ENCODE measurements at places on chromosomes 12 and 14. TPM values are rescaled to one million over a fixed set of nuclear protein-coding genes. Genes with fewer than 3 reads are reported as not detected.
A peak's percentile ranks its signal among the peaks of the same experiment; 100 is the strongest.

GRCh38 chr12:20883288-20883687, 72.8 kb downstream of the SLCO1B3 start:
- no peak for DNase-seq

The SVOP gene
- not detected for total RNA-seq

DNA sequence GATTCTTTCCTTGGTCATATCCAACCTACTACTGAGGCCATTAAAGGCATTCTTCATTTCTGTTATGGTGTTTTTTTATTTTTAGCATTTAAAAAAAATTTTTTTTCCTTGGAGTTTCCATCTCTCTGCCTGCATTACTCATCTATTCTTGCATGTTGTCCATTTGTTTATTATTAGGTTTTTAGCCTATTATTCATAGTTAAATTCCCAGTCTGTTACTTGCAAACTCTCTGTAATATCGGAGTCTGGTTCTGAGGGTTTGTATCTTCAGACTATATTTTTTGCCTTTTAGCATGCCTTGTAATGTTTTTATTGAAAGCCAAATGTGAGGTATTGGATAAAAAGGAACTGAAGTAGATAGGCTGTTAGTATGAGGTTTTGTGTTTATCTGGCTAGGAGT, 284.3 kb downstream of the FUT8 start:
- no peak for DNase-seq

DNA sequence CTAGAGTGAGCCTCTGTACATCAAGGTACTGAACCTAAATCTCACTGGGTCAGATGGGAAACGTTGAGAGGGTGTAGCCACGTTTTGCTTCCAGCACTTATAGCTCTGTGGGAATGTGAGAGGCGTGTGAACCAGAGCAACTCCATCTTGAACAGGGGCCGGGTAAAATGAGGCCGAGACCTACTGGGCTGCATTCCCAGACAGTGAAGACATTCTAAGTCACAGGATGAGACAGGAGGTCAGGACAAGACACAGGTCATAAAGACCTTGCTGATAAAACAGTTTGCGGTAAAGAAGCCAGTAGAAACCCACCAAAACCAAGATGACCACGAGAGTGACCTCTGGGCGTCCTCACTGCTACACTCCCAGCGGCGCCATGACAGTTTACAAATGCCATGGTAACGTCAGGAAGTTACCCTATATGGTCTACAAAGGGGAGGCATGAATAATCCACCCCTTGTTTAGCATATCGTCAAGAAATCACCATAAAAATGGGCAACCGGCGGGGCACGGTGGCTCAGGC, 63.4 kb upstream of the NCOR2 start:
- no peak for DNase-seq

DNA sequence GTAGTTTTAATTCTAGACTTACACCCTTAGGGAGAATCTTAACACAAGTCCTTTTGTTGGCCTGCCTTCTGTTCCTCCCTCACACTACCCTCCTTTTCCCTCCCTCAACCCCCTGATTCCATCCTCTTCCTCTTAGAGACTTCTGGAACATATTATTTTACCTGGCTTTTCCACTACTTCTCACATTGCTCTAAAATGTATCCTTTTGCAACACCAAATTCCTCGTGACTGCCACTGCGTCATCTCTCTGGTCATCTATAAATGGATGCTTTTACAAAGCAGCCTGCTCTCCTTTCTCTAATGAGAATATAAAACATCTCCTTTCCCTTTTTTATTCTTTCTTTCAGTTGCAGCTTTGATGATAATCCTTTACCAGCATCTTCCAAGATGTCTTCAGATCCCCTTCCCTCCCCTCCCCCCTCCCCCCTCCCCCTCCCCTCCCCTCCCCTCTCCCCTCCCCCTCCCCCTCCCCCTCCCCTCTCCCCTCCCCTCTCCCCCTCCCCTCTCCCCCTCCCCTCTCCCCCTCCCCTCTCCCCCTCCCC, 93.6 kb downstream of the DIP2B start:
- DNase-seq, result peak; percentile 1

The EFS gene
- 31.9 TPM for total RNA-seq
